ENCODE measurements at places on chromosomes 2 and 18.

DNA sequence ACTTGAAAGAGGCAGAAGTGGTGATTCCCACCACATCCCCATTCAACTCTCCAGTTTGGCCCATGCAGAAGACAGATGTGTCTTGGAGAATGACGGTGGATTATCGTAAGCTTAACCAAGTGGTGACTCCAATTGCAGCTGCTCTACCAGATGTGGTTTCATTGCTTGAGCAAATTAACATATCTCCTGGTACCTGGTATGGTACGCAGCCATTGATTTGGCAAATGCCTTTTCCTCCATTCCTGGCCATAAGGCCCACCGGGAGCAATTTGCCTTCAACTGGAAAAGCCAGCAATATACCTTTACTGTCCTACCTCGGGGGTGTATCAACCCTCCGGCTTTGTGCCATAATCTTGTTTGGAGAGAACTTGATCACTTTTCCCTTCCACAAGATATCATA is 411.5 kb upstream of the SMIM21 start:
- no peak for DNase-seq

- no peak for DNase-seq
These were observed 37.3 kb downstream of the OXER1 start for GRCh38 chr2:42726680-42727079.

DNA sequence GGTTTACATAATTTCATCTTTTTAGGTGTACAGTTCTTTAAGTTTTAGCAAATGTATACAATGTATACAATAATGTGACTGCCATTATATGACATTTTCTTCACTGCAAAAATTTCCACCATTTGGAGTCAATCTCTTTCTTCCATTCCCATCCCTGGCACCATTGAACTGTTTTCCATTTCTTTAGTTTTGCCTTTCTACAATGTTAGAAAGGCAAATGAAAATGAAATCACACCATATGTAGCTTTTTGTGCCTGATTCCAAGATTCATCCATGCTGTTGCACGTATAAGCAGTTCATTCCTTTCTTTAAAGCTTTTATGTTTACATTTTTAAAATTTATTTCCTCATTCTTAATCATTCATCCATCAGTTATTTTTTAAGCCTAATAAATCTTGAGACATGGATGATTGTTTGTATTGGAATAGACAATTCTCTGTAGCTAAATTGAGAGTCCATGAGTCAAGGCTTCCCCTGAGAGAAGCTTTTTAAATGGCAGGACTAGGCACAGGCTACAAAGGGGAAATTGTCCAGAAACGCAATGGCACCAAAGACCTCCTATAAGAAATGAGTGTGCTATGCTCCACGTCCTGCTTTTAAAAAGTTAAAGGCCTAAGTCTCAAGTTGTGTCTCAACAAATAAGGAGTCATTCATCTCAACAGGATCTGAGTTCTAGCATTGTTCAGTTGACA is 8.7 kb upstream of the COL5A2 start:
- DNase-seq: no peak

GRCh38 chr2:241857041-241857541 is 1.6 kb downstream of the PDCD1 start:
- no peak for DNase-seq

DNA sequence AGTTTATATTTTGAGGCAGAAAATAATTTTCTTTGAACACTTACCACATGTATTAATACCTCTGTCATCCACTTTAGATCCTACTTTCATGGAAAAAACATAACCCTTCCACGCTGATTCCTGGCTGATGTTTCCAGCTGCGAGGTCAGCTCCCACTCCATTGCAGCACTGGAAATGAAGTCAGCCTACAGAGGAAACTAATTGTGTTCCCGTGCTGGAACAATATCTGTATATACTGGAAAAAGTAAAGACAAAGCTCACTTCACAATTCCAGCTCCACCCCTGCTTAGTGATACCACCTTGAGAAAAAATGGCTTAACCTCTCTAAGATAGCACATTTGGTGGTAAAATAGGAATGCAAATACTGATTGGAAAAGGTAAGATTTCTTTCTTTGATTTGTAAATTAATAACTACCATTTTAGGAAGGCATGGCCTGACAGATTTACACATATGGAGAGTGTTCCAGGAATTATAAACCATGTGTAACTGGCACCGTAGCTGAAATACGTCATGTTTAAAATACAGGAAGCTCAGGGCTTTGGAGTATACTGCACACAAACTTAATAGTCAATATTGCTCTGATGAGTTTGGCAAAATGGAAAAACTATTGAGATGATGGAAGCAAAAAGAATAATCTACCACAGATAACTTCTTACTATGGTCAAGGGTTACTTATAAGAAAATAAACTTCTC is 90.0 kb downstream of the TRIB2 start:
- DNase-seq: no peak

GRCh38 chr2:287911-288757 is at the start of gene ALKAL2:
Gene ALKAL2 (minus strand): TSS chr2:288091. CDS start chr2:287835, 256 bp downstream.
- no peak for DNase-seq

GRCh38 chr2:224412141-224413015 is 10.5 kb upstream of the FAM124B start:
- no peak for DNase-seq

DNA sequence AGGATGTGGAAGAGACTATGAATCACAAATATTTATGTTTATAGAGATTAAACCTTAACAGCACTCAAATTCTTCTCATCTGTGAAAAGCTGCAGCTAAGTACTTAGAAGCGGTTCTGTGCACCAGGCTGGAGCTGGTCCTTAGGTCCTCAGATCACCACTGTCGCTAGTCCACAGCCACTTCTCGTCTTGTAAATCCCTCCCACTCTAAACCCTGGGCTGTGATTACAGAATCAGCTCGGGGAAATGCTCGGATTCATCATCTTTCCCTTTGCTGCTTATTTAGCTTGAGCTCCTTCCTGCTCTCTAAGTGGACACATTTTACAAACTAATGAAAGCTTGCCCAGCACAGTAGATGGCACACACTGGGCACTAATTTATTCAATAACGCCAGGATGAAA is 61.7 kb downstream of the RNF152 start:
- DNase-seq: no peak

DNA sequence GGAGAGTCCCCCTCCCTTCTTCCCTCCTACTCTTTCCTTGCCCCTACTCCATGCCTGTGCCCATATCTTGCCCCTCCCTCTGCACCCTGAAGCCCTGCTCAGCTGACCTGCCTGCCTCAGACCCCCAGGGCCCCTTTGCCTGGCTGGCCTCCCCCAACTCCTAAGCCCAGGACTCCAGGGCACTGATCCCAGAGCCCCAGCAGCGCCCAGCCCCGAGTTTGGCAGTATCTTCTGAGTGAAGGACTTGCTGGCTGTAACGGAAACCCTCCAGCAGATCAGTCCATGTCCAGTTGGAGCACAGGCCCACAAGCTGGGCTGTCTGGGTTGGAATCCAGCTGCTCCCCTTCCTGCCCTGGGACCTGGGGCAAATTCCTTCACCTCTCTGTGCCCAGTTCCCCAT is 46.0 kb downstream of the MCFD2 start:
- DNase-seq: no peak

DNA sequence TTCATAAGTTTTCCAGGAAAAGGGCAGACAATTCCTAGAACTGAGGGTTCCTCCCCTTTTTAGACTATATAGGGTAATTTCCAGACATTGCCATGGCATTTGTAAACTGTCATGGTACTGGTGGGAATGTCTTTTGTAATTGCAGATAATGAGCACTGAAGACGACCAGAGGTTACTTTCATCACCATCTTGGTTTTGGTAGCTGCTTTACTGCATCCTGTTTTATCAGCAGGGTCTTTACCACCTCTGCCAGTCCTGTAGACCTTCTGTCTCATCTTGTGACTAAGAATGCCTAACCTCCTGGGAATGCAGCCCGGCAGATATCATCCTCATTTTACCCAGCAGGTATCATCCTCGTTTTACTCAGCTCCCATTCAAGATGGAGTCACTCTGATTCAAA is 583.9 kb upstream of the KLHL29 start:
- DNase-seq: no peak

GRCh38 chr2:225738735-225739134 is 339.2 kb downstream of the NYAP2 start:
- DNase-seq: no peak

GRCh38 chr18:41466436-41467160 is 488.4 kb upstream of the PIK3C3 start:
- DNase-seq: no peak

DNA sequence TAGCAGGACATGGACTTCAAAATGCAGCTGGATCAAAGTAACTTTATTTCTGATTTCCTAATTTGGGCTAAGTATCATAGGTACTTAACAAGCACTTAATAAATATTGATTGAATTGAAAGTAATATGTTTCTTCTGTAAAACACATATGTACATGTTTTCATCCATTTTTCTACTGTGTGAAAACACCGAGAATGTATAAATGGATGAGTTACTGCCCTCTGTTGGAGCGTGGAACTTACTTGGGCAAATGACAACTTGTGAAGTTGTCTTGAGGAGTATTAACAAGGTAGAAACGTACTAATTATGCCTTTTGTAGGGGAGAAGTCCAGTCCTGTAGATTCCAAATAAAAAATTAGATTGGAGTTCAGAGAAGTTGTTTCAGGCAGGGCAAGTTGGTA is 87.2 kb downstream of the PHLPP1 start:
- no peak for DNase-seq

- DNase-seq: no peak
These were observed 6.7 kb upstream of the UGT1A5 start for GRCh38 chr2:233705911-233706506.

- DNase-seq: no peak
These were observed 1.7 kb downstream of the PRELID3A start for GRCh38 chr18:12409469-12409868.

- no peak for DNase-seq
These were observed 1288.7 kb downstream of the CNTNAP5 start for GRCh38 chr2:125313806-125314205.

DNA sequence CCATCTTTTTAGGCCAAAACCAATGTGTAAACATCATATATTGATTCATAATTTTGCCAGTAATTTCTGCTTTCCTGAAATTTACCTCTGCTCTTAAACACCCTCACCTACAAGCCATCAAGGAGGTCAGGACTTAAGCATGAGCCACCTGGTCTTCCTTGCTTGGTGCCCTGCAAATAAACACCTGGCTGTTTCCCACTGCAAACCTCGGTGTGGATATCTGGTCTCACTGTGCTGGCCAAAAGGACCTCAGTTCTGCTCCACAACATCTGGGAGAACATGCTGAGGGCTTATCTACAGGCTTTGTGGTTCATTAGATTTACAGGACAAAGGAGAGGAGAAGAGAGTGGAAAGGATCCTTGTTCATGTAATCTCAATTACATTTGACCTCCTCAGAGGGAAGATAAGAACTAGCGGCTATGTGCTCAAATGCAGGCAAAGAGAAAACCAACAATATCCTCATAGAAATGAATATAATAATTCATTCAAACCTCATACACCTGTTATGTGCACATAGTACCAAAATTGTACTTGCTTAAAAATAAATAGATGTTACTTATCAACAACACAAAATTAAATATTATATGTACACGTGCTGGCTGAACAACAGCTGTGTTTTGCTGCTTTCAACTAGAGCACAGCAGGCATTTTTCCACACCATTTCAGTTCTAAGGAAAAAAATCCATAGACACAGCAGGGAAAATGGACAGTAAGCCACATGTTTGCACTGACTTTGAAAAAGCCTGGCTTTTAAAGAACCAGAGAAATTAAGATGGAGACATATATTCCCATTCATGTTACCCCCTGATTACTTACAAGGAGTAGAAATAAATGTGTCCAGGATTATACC is 465.1 kb downstream of the LPIN1 start:
- peak; percentile 24 for DNase-seq

DNA sequence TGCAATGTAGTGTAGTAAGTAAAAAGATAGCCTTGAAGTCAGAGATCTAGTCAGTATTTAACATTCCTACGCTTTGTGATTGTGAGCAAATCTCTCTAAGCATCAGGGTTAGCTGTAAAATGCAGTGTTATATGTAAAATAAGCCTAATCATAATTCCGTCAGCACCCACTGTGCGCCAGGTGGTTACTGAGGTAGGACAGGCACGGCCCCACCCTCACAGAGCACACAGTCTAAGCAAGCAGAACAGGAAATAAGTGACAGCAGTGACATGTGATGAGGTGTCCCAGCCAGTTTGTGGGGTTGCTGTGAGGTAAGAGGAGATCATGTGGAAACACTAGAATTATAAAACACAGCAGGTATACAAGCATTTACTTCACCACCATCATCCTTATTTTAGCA is 267.1 kb downstream of the ICOS start:
- DNase-seq: no peak

DNA sequence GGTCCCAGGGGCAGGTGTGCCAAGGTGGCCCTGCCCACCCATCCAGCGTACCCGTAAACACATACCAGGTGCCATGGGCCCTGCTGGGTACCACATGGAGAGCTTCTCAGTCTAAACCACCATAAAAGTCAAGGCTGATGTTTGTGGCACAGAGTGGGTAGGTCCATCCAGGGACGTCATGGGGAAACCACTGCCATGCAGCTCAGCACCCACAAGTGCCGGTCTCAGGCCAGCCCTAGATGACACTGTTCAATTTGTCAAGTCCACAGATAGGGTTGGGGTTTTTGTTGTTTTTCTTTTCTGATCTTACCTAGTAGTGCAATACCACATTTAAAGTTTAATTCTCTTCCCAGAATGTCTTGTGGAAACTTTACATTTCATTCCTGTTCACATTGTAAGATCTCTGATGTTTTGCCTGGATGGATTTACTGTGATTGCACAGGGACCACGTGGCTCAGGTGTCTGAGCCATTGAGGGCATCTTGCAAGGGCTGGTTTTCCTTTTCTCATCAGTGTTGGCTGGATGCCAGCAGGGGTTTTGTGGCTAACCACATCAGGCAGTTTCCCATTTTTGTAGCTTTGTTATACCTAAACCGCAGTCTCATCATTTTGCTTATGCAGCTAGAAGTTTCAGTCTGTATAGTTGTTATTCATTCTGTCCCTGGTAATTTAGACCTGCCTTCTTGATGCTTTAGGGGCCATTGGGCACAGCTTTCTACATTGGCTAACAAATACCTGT is 64.7 kb downstream of the STK25 start:
- DNase-seq: peak; percentile 10

DNA sequence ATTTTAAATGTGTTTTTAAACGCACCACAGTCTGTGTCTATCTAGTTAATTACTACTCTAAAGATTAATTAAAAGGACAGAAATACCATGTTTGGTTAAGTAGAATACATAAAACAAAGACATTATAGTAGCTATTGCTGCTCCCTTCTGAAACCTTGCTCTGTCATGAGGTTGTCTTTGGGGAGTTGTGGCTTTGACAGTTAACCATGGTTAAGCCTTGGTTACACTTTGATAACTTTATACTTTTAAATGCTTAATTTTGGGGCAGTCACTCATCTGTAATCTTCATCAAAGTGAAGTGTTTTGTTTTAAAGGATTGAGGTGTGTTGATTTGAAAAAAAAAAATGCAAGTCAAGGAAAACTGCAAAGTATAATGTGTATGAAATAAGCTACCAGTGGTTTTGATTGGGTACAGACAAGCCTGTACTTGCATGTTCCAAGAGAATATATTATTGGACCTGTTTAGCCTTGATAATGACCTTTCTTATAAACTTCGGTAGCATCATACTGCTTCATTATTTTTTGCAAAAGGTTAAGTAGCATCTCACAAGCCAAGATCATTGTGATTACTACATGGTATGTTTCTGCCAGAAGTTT is 29.8 kb upstream of the TBR1 start:
- DNase-seq: no peak

GRCh38 chr2:238908960-238909951 is 61.4 kb downstream of the TWIST2 start:
- no peak for DNase-seq

All from smooth muscle cell of the brain vasculature (primary cell).